ENCODE measurements at places on chromosomes 13 and 19. TPM values are rescaled to one million over a fixed set of nuclear protein-coding genes. Genes with fewer than 3 reads are reported as not detected.

ZNF611 gene
- 8.4 TPM for total RNA-seq

SLITRK6 gene
- 3.1 TPM for total RNA-seq

TIMM50 gene
- total RNA-seq = 86.2 TPM

KLK15 gene
- total RNA-seq = not detected

CALR3 gene
- total RNA-seq = not detected

DNA sequence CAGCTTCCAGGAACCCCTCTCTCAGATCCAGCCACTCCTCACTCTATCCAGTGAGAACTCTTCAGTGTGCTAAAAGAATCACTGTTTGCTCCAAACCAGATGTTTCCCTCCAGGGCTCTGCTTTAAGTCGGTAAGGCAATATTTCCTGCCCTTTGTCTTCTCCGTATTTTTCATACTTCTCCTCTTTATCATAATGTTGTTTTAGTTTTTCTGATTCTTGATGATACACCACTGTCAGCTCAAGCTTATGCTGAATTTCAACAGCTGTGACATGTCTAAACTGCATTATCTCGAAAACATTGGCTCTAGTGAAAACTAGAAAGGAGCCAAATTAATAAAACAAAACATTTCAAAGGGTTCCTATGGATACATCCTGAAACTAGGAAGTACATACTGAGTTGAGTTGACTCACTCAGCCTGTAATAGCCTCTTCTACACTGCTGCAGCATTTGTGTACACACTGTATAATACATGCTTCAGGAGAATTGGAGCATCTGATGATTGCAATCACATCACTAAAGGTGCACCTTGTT is 39.8 kb downstream of the GPR180 start:
- DNase-seq = peak; percentile 43

DNA sequence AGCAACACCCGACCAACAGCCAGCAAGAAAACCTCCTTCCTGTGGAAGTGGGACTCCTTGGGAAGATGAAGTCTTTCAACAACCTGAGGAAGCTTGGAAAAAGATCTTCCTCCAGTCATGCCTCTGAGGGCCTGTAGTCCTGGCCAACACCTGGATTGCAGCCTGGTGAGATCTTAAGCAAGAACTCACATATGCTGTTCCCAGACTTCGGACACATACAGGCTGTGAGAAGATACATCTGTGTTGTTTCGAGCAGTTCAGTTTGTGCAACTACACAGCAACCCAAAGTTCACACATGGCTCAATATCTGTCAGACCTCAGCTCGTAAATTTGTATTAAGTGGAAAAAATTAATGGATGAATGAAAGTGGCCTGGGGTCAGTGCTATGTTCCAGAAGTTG is 65.1 kb upstream of the UBAC2 start:
- no peak for DNase-seq

GRCh38 chr19:46542428-46543230 is 47.0 kb upstream of the PNMA8B start:
- peak; percentile 85 for DNase-seq

GRCh38 chr13:100633461-100633860 is 41.1 kb downstream of the TMTC4 start:
- DNase-seq = peak; percentile 19

DNA sequence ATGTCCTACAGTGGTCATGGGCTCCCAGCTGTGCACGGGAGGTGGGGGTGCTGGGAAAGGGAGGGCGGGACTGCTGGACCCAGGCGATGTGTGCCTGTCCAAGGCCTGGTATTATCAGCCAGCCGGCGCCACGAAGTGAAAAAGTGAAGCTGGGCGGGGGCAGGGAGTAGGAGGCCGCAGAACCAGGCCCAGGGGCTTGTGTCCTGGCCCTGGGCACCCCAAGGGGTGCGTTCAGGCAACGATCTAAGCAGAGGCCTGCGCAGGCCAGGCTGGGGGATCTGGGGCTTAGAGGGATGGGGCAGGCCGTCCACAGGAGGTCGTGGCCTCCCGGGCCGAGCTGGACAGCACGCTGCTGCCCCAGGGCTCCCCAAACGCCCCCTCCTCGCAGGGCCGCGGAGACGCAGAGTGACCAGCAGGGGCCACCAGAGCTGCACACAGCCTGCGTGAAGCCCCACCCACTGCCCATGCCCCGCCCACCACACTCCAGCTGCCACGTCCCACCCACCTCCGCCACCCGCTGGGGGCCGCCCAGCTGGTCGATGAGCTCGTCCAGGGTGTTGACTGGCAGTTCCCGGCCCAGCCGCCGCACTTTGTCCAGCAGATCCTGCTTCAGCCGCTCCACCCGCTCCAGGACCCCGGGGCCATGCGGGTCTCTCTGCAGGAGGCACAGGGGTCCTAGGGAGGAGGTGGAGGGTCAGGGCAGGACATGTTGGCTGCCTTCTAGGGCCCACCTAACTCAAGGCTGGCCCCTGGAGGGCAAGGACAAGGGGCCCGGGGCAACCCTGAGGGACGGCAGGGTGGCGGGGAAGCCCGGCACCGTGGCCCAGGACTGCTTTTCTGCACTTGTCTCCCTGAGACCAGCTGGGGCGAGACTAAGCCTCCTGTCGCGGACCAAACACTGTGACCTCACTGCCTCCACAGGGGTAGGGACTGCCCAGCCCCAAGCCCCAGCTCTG is 9.5 kb downstream of the GPX4 start:
- peak; percentile 81 for DNase-seq

- no peak for DNase-seq
Measured at GRCh38 chr13:26623125-26623524, 65.6 kb downstream of the WASF3 start.

GRCh38 chr13:109821103-109821502 is 34.7 kb upstream of the IRS2 start:
- no peak for DNase-seq

DNA sequence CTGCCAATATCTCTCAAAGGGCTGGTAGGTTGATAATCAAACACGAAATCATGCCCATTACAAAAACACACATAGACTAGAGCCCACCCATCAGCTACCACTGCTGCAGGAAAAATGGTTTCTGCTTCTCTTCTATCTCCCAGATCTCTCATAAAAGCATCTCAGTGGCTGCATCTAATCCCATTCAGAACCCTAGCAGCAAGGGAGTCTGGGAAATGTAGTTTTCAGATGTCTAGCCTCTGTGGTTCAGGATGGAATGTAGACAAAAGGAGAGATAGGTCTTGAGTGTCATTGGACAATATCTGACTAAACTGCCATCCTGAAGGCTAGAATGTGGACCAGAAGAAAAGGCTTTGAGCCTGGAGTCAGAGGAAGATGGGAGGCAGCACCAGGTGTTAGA is 32.1 kb downstream of the RDH8 start:
- DNase-seq = peak; percentile 18

- DNase-seq = no peak
Measured at GRCh38 chr19:51796195-51796679, 1.3 kb downstream of the FPR3 start.

DNA sequence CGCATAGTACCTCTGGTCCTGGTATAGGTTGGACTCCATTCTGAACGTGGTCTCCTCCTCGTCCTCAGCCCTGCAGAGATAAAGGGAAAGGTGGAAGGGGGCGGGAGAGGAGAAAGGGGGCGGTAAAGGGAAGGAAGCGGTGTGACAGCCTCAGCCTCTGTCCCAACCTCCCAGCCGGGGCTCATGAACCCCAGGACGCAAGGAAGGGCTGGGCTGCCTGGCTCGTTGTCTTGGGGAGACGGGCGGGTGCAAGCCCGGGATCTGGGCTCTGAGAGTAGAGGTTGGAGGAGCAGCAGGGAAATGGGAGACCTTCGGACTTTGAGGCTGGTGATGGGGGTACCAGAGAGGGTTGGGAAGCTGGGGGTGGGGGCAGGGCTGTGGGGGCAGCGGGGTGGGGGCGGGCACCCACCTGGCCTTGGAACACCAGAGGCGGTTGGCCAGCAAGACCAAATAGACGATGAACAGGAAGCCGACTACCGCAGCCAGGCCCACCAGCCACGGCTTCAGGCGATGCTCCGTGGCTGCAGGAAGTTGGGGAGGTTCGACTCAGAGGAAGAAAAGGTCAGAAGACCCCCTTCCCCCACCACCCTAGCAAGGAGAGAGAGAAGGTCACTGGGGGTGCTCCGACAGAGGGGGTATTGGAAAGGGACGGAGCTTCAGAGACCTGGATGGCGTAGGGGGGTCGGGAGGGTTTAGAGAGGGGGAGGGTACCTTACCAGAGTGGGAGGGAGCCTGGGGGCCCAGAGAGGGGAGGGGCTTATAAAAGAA is 1.7 kb downstream of the SMIM24 start:
- DNase-seq = no peak

DNA sequence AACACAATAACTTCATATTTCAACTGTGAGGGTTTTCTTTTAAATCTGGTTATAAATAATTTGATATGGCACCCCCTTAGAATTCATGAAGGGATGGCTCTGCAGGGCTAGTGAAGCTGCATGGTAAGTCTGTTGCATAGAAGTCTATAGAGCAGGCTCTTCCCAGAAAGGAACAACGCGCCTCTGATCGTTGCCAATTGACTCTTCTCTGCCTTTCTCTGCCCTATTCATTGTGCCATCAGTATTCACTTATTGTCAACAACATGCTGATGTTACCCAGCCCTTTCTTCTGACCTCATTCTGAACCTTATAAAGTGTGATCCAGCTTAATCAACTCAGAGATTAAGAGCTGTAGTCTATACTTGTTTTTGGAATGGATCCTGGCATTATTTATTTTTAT is 16.3 kb upstream of the DCT start:
- no peak for DNase-seq

DNA sequence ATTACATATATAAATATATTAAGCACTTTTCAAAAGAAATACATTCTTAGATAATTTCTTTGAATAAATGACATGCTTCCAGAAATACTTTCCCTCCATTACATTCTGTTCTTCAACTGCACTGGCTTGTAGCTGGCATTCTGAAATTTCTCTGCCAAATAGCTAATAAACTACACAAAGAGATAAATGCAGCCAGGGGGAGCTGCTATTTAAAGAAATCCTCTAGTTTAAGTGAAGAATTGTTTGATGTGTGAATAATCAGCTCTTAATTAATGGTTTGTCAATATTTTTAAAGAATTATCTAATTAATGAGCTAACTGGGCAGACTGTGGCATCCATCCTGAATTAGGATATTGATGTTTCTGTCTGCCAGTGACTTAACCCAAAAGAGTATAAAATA is 30.7 kb downstream of the SLC7A1 start:
- DNase-seq = no peak

DNA sequence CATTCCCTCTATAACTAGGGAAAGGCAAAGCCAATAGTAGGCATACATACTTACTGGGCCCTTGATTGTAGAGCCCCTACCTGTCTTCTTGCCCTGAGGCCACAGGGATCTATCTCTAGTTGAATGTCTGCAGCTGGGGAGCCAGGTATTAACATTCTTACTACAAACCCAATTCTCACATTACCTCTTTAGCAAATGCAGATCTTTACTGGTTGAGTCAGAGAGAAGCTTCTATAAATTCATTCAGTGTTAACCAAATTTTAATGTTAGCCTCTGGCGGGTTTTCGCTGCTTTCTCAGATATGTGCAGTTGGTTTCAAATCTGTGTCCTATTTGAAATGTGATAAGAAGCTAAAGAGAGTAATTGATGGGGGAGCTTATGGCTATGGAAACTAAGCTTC is 43.2 kb downstream of the SERTM1 start:
- no peak for DNase-seq

Data from RPMI7951 (cell line).